Right forelimb (tissue), 1 donor: ENCODE measurements at places on chromosomes 7 and 10.

GRCh38 chr10:16518822-16519221 lies 2.9 kb downstream of the C1QL3 start:
- no peak for DNase-seq

- DNase-seq = no peak
Observed at GRCh38 chr7:52917982-52918578, 117.4 kb upstream of the POM121L12 start.

GRCh38 chr7:41824284-41824683 lies 121.4 kb upstream of the INHBA start:
- no peak for DNase-seq

- no peak for DNase-seq
Observed at GRCh38 chr7:55044791-55045190, 26.0 kb downstream of the EGFR start.

DNA sequence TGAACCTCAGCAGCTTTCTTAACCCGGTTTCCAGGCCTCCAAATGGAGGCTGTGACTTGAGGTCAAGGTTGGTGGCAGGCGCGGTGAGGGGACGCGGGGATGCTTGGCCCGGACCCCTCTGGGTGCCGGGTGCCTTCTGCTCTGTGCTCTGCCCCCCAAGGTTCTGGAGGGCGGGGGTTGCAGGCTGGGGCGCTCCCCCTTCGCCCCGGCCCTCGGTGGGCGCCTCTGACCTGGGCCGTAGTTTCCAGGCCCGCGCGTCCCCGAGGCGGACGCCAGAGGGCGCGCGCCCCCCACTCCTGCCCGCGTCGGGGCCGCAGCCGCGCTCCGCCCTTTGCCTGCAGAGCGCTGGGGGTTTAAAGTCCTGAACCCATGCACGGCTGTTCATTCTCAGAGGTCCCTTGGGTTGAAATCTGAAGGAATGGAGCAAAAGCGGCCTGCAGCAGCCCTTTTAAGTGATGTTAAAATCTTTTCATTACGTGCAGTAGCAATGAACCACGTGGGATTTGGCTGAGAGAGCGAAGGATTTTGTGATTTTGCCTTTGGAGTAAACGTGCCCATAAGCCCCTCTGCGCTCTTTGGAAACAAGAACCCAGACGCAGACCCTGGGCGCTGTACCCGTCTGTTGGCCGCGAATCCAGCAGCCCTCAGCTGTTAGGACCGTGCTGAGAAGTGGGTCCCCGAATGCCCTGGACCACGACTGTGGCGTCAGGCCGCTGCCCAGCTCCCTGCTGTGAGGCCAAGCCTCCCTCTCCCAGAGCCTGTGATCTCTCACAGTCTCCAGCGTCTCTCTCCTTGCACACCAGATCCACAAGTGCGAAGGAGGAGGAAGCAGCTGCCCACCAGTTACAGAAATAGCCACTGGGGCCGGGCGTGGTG lies 135.0 kb downstream of the ACTR3B start:
- DNase-seq = peak; percentile 67
